ENCODE measurements at places on chromosomes 1 and 21.

GRCh38 chr1:21539933-21540332 lies 30.7 kb downstream of the ALPL start:
- DNase-seq, result no peak

GRCh38 chr1:241411776-241412338 lies 54.9 kb upstream of the RGS7 start:
- no peak for DNase-seq

DNA sequence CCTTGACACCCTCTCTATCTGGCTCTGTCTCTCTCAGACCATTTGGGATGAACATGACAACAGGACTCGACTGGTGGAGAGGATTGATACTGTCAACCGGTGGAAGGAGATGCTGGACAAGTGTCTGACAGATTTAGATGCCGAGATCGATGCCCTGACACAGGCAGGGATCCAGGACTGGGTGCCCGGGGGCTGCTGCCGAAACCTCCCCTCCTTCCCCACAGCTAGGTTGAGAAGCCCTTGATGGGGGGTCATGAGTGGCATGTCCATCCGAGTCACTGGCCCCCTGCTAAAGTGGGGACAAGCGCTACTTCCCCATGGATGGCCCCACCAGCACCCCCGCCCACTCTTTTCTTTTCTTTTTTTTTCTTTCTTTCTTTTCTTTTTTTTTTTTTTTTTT lies 1.2 kb downstream of the TEKT2 start:
- no peak for DNase-seq

- no peak for DNase-seq
These were observed 25.6 kb downstream of the CRCT1 start for GRCh38 chr1:152539901-152540300.

DNA sequence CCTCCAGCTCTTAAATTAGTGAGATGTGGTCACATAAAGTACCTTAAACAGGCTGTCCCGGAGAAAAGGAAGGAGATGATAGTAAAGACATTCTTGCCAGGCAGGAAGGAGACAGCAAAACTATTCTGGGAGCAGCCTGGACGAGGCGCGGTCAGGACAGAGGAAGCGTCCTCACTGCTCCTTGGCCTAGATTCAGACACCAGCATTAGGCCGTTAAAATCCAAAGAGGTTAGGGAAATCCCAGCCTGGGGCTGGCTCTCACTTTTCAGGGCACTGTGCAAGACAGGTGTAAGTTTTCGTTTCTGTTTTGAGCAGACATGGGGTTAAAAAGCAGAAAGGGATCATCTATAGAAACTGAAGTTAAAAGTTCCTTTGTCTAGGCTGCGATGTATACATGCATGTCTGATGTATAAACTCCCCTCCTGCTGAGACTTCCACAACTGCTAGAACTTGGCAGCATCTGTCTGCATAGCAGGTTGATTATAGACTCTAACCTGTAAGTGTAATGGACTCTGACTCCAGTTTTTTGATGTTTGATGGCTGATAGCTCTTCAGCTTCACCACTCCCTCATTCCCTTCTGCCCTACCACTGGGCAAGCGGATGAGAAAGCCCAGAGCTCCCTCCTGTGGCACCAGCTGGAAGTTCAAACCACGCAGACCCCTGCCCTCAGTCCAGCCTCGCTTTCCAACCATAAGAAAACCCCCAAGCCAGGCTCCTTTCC lies 21.5 kb downstream of the STPG1 start:
- peak; percentile 44 for DNase-seq

DNA sequence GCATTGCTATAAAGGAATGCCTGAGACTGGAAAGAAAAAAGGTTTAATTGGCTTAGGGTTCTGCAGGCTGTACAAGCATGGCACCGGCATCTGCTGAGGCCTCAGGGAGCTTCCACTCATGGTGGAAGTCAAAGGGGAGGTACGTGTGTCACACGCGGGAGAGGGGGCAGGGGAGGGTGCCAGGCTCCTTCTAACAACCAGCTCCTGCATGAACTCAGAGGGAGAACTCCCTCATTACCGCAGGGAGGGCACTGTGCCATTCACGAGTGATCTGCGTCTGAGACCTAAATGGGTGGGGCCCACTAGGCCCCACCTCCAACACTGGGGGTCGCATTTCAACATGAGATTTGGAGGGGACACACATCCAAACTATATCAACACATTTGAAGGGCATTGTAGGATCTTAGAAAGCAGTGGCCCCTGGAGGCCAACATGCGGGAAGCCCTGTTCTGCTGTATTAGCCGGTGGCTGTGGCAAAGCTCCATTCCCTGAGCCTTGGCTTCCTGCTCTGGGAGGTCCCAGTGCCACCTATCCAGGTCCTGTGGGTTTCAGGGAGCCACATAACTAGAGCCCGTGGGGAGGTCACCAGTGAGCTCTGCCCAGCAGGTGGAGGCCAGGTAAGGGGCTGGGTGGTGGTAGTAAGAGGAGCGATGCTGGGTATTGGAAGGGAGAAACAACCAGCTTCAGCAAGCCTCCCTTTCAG lies 10.0 kb downstream of the WNT3A start:
- no peak for DNase-seq

DNA sequence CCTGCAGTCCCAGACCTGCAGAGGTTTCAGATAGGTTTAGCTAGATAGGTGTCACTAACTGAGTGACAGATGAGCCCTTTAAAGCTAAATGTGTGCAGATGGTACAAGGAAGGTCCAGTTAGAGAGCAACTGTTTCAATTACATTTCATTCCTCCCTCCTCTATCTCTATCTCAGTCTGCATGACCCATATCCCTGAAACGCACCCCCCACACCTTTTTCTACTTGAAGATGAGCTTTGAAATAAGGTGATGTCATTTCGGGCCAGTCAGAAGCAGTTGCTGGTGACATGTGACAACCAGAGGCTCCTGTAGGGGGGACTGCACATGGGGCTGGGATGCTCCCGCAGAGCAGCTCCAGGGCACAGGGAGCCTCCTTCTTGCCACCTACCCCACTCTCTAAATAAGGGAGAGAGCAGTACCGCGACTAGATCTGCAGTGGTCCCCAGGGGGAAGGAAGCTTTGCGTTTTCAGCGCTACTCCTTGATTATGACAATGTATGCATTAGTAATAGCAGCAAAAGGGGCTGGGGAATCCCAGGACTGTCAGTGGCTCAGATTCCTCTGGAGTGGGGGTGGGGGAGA lies 4.3 kb downstream of the ATP8B2 start:
- DNase-seq, result no peak

DNA sequence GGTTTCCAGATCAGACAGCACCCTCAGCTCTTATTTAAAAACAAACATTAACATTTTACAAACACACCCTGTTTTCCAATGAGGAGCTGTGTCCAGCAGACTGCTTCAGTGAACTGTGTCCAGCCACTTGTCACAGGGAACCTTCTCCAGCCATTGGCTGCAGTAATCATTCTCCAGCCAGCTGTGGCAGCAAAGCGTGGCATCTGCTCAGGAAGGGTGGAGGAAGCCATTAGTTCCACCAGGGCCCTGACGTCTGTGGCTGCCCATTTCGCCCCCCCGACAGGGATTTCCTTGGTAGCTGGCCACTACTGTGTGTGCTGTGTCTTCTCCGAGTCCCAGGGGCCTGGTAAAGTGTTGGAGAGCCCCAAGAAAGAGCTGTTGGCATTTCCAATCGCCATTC lies 62.9 kb upstream of the SELENON start:
- no peak for DNase-seq

GRCh38 chr1:162709870-162710269 lies 77.6 kb downstream of the DDR2 start:
- DNase-seq, result no peak

DNA sequence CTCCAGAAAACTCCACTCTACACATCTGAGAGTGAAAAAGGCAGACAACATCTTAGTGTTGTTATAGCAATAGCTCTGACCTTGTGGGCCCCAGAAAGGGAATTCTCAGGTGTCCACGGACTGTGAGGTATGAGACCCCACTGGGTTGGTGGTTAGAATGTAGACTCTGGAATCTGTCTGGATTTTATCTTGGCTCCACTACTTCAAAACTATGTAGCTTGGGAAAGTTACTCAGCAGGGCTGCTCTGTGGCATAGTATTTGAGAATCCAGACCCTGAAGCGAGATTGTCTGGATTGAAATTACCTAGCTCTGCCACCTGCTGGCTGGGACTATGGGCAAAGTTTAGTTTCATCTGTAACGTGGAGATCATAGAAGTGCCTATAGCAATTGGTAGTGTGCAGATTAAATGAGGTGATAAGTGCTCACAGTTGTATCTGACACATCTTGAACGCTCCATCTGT lies 25.8 kb downstream of the PRDM2 start:
- DNase-seq, result peak; percentile 26

DNA sequence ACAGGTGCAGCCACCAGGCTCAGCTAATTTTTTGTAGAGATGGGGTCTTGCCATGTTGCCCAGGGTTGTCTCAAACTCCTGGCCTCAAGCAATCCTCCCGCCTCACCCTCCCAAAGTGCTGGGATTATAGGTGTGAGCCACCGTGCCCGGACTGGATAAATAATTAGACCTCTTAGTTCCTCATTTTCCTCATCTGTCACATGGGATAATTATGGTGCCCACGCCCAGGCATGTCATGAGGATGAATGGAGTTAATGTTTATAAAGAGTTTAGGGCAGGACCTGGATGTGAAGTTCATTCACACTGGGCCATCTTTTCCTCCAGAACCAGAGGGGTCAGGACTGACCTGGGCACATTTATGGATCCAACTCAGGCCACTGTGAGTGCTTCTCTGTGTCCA lies 23.7 kb downstream of the PADI3 start:
- DNase-seq, result no peak

- no peak for DNase-seq
These were observed 7.1 kb downstream of the FNDC7 start for GRCh38 chr1:108719656-108720435.

DNA sequence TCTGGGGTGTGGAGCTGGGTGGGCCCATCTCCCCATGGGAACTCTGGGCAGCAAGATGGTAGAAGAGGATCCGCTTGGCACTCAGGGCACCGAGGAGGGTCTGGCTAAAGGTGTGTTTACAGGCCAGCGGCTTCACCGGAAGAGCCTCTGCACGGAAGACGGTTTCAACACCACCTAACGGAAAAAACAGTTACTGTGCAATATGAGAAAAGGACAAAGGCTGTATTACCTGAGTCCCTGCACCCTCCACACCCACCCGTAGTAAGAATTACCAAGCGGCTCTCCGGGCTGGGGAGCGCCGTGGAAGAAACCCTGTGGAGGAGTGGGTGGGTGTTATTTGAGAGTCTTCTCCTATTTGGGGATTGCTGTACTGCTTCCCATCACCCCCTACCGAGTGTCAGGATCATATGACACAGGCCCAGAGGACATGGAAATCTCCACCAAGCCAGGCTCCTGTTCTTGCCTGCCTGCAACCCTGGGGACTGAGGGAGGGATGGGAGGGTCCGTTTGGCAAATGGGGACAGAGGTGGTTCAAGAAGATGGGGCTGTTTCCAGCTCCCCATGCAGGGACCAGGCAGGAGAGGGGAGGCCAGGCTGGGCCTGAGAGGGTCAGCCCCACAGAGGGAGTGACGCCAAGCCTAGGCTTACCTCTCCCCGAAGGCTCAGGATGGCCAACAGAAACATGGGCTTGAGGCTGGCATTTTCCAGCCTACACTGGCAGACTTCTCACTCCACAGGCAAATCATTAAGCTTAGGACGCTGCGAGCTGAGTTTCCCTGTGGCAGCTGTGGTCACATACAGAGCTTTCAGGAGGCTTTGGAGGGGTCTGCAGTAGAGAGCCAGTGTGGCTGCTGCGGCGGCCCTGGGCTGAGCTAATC lies 203.5 kb upstream of the TMEM51 start:
- no peak for DNase-seq

DNA sequence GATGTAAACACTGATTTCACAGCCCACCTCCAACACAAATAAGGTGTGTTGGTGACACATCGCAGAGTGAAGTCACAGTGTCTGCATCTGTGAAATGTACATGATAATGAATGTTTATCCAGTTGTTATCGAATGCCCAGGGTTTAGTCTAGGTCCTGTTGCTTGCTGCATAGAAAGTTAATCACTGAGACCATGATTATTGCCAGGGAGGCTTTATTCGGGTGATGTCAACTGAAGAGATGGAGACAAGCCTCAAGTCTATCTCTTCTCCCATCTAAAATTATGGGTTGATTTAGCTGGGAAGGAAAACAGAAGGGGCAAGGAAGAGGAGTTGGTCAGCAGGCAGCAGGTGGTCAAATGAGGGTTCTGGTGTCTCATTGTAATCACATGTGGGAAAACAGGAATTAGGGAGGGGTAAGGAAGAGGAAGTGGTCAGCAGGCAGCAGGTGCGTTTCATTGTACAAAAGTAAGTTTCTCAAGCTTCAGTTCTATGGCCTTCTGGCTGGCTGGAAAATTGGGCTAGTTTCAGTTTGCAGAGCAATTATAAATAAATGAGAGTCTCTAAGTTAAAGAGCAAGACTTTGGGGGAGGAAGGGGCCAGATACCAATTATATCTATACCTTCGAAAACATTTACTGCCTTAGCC lies 146.3 kb upstream of the DNAH14 start:
- peak; percentile 52 for DNase-seq

DNA sequence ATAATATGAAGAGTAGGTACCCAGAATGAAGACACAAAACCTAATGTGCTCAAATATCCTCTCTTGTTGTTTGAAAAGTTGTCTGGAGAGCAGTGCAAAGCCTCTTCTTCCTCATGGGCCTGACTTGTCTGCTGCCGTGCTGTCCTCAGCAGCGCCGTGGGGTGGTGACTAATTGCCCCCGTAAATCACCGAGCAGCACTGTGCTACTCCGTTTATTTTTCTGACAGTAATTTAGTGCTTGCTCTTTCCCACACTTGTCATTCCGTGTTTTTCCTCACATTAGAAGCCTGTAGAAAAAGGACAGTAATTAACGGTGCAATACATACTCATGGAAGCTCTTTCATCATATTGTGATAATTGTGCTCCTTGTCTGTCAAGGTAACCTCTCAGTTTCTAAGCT lies 114.8 kb upstream of the BARHL2 start:
- no peak for DNase-seq

- no peak for DNase-seq
These were observed 15.9 kb upstream of the CD58 start for GRCh38 chr1:116586741-116587143.

GRCh38 chr1:233598891-233599541 lies 14.9 kb upstream of the KCNK1 start:
- no peak for DNase-seq

DNA sequence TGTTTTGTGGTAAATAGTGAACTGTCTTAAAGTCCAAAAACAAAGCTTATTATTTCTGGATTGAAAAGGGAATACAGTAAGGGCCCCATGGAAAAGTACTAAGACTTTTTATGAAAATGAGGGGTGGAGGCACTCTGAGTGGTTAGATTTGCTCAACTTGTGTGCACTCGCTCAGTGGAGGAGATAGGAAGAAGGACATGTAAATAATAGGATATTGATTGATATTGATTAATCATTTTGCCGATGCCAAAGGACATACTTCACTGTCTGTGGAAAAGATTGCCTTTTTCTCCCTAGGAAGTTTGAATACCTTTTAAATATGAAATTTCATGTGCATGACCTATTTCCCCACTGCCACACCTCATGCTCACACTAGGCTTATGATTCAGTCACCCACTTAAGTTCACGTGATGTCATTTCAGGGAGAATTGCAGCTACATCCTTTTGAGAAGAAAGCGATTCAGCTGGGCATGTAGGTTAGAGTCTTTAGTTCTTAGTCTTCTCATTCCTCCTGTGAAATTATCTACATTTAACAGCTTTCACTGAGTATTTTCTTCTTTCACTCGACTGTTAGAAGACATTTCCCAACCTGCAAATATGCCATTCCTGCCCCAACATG lies 5.0 kb downstream of the MTR start:
- no peak for DNase-seq

Data from AML-193 (cell line).